ENCODE measurements at places on chromosomes 4 and X.

DNA sequence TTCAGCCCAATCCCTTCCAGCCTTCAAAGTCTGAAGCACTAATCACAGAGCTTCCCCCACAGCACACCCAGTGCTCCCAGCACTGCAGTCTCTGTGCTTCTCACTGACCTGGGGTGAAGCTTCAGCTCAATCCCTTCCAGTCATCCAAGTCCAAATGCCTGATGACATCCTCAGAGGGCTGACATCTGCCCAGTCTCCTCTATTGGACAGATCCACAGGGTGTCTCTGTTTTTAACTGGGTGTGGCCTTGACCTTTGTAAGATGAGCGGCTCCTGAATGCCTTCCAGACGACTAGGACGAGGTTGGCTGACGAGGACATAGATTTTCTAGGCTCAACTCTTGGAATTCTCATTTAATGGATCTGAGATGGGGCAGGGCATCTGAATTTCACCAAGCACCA, 7.6 kb upstream of the SLC2A9 start:
- peaks cover 9% of the 10 kb centered on the region for H3K4me1 ChIP-seq
- DNase-seq = no peak
- H3K4me3 ChIP-seq = no peak overlapping the region
- H3K36me3 ChIP-seq = no peaks in the 10 kb centered on the region
- peaks cover 13% of the 10 kb centered on the region for H3K27me3 ChIP-seq
- H3K27ac ChIP-seq = no peak overlapping the region

GRCh38 chr4:176357359-176358082, 37.8 kb downstream of the SPCS3 start:
- H3K4me1 ChIP-seq = no peaks in the 10 kb centered on the region
- no peak for DNase-seq
- no peaks in the 10 kb centered on the region for H3K36me3 ChIP-seq
- no peak overlapping the region for H3K4me3 ChIP-seq
- H3K27me3 ChIP-seq = no peaks in the 10 kb centered on the region

- peaks cover 24% of the 10 kb centered on the region for H3K4me1 ChIP-seq
- no peak for DNase-seq
- no peak overlapping the region for H3K27ac ChIP-seq
- H3K4me3 ChIP-seq = no peak overlapping the region
- peaks cover 5% of the 10 kb centered on the region for H3K36me3 ChIP-seq
Observed at GRCh38 chr4:76957004-76957738, 7.6 kb downstream of the SEPTIN11 start.

DNA sequence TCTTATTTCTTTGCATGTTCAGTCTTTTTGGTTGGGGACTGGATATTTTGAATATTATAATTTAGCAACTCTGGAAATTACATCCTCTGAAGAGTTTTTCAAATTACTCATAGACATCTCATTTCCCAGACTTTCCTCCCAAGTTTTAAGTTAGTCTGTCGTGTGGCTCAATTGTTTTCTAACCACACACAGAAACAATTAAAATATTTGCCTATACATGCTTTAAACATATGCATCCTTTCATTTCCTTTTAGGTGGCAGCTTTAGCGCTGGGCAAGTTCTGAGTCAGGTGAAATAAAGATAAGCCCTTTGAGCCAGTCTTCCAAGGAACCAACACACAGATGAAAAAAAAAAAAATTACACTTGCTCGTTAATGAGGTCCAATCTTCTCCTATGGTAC, 307.0 kb upstream of the SPOCK3 start:
- no peaks in the 10 kb centered on the region for H3K36me3 ChIP-seq
- DNase-seq = no peak
- no peak overlapping the region for H3K27ac ChIP-seq
- H3K27me3 ChIP-seq = no peaks in the 10 kb centered on the region
- no peaks in the 10 kb centered on the region for H3K4me1 ChIP-seq

DNA sequence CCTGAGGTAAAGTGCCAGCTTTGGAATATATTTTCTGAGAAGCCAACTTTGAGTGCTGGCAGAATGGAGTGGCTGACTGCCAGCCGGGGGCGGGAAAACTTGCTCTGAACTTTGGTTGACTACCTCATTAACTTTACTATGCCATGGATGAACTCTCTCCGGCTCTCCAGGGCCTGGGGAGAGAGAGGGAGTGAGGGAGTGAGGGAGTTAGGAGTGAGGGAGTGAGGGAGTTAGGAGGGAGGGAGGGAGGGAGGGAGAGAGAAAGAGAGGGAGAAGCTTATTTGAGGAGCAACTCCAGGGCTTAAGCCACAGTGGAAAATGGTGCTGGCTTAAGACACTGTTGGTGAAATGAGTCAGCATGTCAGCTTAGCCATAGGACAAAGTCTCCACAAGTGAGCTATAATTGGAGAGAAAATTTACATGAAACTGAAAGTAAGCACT, 280.9 kb upstream of the RPS6KA3 start:
- H3K36me3 ChIP-seq = no peaks in the 10 kb centered on the region
- peaks cover 1% of the 10 kb centered on the region for H3K4me1 ChIP-seq
- H3K27ac ChIP-seq = no peak overlapping the region
- H3K27me3 ChIP-seq = peaks cover 30% of the 10 kb centered on the region
- no peak overlapping the region for H3K4me3 ChIP-seq

GRCh38 chr4:14857475-14857874, 144.8 kb upstream of the CPEB2 start:
- H3K27me3 ChIP-seq = peaks cover 33% of the 10 kb centered on the region
- H3K36me3 ChIP-seq = peaks cover 4% of the 10 kb centered on the region
- DNase-seq = no peak

DNA sequence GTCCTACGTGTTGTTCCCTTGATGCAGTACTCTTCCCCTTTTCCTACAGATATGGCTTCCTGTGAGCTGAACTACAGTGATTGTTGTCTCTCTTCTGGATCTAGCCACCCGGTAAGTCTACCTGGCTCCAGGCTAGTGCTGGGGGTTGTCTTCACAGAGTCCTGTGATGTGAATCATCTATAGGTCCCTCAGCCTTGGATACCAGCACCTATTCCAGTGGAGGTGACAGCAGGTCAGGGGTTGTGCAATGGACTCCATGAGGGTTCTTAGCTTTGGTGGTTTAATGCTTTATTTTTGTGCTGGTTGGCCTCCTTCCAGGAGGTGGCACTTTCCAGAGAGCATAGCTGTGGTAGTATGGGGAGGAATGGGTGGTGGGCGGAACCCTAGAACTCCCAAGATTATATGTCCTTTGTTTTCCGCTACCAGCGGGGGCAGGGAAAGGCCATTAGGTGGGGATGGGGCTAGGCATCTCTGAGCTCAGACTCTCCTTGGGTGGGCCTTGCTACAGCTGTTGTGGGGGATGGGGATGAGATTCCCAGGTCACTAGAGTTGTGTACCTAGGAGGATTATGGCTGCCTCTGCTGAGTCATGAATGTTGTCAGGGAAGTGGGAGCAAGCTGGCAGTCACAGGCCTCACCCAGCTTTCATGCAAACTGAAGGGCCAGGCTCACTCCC, 121.4 kb upstream of the ANKRD50 start:
- H3K4me3 ChIP-seq = no peak overlapping the region
- H3K4me1 ChIP-seq = no peaks in the 10 kb centered on the region
- no peak for DNase-seq
- no peak overlapping the region for H3K27ac ChIP-seq
- H3K36me3 ChIP-seq = no peaks in the 10 kb centered on the region
- H3K27me3 ChIP-seq = no peaks in the 10 kb centered on the region

DNA sequence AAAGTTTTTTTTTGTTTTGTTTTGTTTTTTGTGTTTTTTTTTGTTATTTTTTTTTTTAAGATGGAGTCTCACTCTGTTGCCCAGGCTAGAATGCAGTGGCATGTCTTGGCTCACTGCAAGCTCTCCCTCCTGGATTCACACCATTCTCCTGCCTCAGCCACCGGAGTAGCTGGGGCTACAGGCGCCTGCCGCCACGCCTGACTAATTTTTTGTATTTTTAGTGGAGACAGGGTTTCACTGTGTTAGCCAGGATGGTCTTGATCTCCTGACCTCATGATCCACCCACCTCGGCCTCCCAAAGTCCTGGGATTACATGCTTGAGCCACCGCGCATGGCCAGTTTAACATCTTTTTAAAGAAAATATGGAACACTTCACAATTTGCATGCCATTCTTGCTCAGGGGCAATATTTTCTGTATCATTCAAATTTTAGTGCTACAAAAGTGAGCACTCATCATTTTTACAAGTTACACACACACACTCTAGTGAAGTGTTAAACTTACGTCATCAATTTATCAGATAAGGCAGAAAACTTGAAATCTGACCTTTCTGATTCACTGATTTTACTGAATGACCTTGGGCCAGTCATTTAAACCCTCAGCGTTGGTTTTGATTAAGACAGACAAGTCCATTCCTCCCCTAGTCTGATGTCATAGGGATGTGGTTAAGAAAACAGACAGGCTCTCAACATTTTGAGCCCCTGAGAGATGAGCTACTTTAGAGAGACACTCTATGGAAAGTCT, 61.2 kb downstream of the TRIM2 start:
- peaks cover 5% of the 10 kb centered on the region for H3K4me1 ChIP-seq
- H3K27me3 ChIP-seq = no peaks in the 10 kb centered on the region
- H3K36me3 ChIP-seq = no peaks in the 10 kb centered on the region
- H3K27ac ChIP-seq = no peak overlapping the region
- no peak overlapping the region for H3K4me3 ChIP-seq
- DNase-seq = no peak

DNA sequence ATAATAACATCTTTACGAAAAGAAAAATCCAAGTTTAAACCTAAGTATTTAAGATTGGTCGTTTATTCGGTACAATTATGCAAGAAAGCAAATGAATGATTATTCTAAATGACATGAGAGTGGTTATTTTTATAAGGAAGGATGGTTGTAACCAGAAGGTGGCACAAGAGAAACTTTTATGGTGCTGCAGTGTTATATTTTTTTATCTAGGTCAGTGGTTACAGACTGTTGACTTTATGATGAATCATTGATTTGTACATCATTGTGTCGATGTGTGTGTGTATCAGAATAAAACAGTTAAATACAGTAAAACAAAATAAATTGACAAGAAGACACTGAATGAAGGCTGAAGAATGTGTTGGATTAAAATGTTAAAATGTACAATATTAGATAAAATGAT, 9.8 kb downstream of the DCAF8L2 start:
- H3K4me1 ChIP-seq = no peaks in the 10 kb centered on the region
- no peaks in the 10 kb centered on the region for H3K36me3 ChIP-seq
- no peak overlapping the region for H3K27ac ChIP-seq
- DNase-seq = no peak
- H3K4me3 ChIP-seq = no peak overlapping the region

DNA sequence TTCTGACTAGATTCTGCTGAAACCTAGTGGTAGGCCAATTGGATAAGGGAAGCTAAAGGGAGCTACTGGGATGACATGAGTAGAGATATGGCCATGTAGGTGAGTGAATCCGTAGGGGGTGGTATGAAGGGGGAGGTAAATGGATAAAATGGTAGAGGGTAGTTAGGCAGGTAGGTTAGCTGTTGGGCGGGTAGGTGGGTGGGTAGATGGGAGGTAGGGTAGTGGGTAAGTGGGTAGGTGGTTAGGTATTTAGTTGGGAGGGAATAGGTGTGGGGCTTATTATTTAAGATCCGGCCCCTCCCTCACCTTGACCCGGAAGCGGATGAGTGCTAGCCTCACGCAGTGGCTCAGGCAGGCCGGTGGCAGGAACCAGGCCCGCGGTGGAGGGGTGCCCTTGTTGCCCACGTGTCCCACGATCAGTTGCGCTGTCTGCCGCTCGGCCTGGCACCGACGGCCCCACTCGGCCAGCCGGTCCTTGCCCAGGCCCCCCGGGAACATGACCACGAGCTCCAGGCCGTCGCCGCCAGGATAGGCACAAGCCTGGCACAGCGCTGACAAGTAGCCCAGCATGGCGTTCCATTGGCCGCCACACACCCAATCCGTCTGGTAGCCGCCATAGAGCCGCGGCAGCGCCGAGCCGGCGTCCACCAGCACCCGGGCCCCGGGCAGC, 725 bp downstream of the FAM120C start:
- H3K4me1 ChIP-seq = peaks cover 42% of the 10 kb centered on the region
- peak; percentile 78 for DNase-seq
- peak overlapping the region; percentile 71 for H3K4me3 ChIP-seq

- no peaks in the 10 kb centered on the region for H3K36me3 ChIP-seq
- H3K27me3 ChIP-seq = peaks cover 54% of the 10 kb centered on the region
- no peak for DNase-seq
- no peaks in the 10 kb centered on the region for H3K4me1 ChIP-seq
Observed at GRCh38 chr4:174204164-174204831, 79.2 kb downstream of the FBXO8 start.

- no peaks in the 10 kb centered on the region for H3K36me3 ChIP-seq
- no peaks in the 10 kb centered on the region for H3K4me1 ChIP-seq
- no peak for DNase-seq
- H3K4me3 ChIP-seq = no peak overlapping the region
- no peak overlapping the region for H3K27ac ChIP-seq
Observed at GRCh38 chr4:62909238-62909637, 1500.0 kb downstream of the TECRL start.

- H3K27me3 ChIP-seq = no peaks in the 10 kb centered on the region
- H3K4me3 ChIP-seq = no peak overlapping the region
- no peaks in the 10 kb centered on the region for H3K36me3 ChIP-seq
- H3K27ac ChIP-seq = no peak overlapping the region
Observed at GRCh38 chr4:140715119-140715518, 41.1 kb downstream of the TBC1D9 start.

DNA sequence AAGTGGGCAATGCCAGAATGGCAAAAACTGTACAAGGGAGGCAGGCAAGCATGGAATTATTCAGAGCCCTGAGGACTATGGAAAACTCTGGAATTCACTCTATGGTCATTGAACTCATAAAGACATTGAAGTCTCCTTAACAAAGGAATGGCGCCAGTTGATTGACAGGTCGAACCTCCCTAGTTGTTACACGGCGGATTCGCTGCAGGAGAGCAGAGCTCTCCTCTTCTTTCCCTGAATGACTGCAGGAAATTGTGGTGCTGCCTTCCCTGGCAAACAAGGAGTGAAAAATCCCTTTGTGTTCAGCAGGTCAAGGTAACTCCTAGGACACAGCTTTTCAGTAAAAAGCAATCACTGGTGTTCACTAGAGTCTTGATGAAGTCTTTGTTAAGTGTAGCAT, 732.8 kb upstream of the FRG1 start:
- H3K4me1 ChIP-seq = peaks cover 1% of the 10 kb centered on the region
- no peak overlapping the region for H3K4me3 ChIP-seq
- H3K27me3 ChIP-seq = no peaks in the 10 kb centered on the region
- DNase-seq = no peak
- H3K36me3 ChIP-seq = no peaks in the 10 kb centered on the region

Measured in activated T-cell treated with anti-CD3 and anti-CD28 coated beads, Interleukin-2, amount 50 U/mL, for 24 hours (primary cell).